ENCODE measurements at places on chromosomes 16 and 17.
A peak's percentile ranks its signal among the peaks of the same experiment; 100 is the strongest.

GRCh38 chr17:80441133-80441578 is 26.2 kb downstream of the ENDOV start:
- DNase-seq, result peak; percentile 22

GRCh38 chr17:40095944-40096791 is 4.2 kb downstream of the NR1D1 start:
- DNase-seq, result peak; percentile 72

DNA sequence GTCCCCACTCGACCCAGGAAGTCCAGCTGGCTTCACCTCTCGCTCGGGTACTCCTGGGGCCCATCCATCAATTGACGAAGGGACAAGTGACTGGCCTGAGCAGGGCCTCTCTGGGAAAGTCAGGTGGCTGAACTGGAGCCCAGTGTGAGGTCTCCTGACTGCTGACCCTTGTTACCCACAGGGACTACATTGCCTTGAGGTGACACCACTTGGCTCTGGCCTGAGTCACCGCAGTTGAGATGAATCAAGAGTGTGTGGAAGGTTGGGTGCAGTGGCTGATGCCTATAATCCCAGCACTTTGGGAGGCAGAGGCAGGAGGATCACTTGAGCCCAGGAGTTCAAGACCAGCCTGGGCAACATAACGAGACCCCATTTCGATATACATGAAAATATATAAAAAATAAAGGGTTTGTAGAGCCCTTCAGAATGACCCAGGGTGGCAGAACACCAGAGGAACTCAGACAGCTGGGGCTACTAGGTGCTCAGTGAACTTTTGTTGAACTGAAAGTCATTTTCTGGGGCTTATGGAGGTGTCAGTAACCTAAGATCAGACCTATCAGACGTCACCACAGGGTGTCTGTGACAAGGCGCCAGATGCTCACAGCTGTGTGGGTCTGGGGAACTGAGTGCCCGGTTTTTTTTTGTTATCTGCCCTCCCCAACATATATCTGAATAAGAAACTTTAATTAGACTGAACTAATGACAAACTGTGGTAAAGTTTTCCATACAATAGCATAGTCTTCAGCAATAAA is 14.8 kb upstream of the ZFP90 start:
- no peak for DNase-seq

- DNase-seq, result no peak
Measured at GRCh38 chr17:53707566-53707965, 115.2 kb upstream of the KIF2B start.

- DNase-seq, result no peak
Measured at GRCh38 chr16:19874026-19874425, 10.6 kb downstream of the GPRC5B start.

GRCh38 chr17:44008205-44008909 is 3.9 kb downstream of the NAGS start:
- DNase-seq, result no peak

GRCh38 chr17:44599298-44600175 is 42.3 kb downstream of the FZD2 start:
- no peak for DNase-seq

- no peak for DNase-seq
Measured at GRCh38 chr17:27088767-27089078, 205.2 kb upstream of the WSB1 start.

DNA sequence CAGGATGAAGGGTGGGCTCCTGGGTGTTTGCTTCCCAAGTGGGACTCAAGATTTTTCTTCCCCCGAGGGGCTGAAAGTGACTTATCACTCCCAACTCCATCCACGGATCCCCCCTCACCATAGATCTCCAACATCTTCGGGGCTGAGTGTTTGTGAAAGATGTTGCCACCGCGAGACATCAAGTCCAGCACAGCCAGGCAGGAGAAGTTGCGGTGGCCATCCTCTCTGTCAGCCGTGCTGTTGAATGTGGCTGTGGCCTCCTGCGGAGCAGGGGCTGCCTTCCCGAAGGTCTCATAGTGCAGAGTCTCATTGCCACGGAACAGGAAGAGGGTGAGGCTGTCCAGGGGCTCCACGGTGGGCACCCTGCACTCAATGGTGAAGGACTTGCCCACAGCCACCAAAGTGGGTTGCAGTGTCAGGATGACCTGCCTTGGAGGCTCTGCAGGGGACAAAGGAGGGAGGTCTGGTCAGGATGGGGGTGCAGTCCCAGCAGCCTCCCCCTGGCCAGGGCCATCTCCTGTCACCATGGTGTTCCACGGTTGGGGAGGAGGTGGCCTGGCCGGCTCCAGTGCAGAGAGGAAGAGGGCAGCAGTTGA is 5.5 kb downstream of the PRR29 start:
- DNase-seq, result no peak

GRCh38 chr17:79859676-79860615 is 20.7 kb upstream of the CBX4 start:
- no peak for DNase-seq

DNA sequence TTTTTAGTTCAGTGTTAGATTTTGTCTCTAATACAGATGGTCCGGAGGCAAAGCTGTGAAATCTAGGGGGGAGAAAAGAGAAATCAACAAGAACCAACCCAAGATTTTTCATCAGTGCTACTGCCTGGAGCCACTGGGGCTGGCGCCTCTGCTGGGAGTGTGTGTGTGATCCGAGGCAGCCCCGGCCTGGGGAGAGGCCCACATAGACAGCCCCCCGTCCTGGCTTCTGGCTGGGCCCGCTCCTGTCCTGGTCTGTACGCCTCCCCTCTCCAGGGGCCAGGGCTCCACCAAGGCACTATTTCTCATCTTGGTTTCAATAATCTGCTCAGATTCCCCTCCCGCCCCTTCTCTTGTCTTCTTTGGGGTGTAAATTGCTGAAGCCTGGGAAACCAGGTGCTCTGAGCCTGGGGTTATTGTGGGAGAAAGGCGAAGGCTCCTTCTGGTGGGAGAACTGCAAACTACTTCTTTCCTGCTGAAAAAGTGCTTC is 7.8 kb downstream of the BAHCC1 start:
- no peak for DNase-seq

GRCh38 chr16:29819506-29819905 is 756 bp upstream of the MVP start:
- no peak for DNase-seq

GRCh38 chr16:24514096-24514495 is 25.3 kb upstream of the RBBP6 start:
- no peak for DNase-seq

- DNase-seq, result no peak
Measured at GRCh38 chr16:89210165-89210903, 7.2 kb upstream of the ZNF778 start.

GRCh38 chr17:75516619-75517296 is 430 bp downstream of the TSEN54 start:
- no peak for DNase-seq
